ENCODE measurements at places on chromosomes 16 and 17. TPM values are rescaled to one million over a fixed set of nuclear protein-coding genes. Genes with fewer than 3 reads are reported as not detected.

Gene CCL2
- 8.7 TPM for total RNA-seq

Gene PABPN1L
- total RNA-seq = not detected

Gene HCRT
- not detected for total RNA-seq

Gene RNF112
- 31.4 TPM for total RNA-seq

Gene G6PC1
- total RNA-seq = not detected

Gene CHST5
- 0.16 TPM for total RNA-seq

Gene OR3A3
- not detected for total RNA-seq

Gene DLG4
- 131 TPM for total RNA-seq

Measured in occipital lobe (tissue), 3 donors.